NCI-H2081 treated with DMSO at 0.1 percent for 48 hours (cell line): ENCODE measurements at places on chromosomes 7 and 10.

DNA sequence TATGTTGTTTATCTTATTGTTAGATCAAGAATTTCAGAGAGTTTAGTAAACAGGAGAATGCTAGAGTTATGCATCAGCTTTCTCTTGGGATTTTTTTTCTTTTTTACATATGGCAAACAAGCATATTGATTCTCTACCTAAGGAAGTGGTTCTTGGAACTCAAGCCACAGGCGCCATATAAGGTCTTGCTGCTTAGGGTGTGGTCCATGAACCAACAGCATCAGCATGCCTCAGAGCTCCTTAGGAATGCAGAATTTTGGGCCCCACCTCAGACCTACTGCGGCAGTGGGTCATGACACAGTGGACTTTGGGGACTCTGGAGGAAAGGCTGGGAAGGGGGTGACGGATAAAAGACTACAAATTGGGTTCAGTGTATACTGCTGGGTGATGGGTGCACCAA, 230.8 kb downstream of the SKAP2 start:
- no peak for DNase-seq

DNA sequence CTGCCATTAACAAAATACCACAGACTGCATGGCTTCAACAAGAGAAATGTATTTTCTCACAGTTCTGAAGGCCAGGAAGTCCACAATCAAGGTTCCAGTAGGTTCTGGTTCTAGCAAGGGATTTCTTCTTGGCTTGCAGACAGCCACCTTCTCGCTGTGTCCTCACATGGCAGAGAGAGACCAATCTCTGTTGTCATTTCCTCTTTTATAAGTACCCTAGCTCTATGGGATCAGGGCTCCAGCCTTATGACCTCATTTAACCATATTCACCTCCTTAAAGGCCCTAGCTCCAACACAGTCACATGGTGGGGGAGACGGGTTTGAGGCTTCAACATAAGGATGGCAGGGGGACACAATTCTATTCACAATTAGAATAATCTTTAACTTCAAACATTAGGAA, 23.6 kb downstream of the ABI1 start:
- DNase-seq, result no peak

- DNase-seq, result no peak
These were observed 90.1 kb downstream of the GRM3 start for GRCh38 chr7:86733783-86734182.

GRCh38 chr10:125116652-125117310, 43.6 kb downstream of the CTBP2 start:
- no peak for DNase-seq

DNA sequence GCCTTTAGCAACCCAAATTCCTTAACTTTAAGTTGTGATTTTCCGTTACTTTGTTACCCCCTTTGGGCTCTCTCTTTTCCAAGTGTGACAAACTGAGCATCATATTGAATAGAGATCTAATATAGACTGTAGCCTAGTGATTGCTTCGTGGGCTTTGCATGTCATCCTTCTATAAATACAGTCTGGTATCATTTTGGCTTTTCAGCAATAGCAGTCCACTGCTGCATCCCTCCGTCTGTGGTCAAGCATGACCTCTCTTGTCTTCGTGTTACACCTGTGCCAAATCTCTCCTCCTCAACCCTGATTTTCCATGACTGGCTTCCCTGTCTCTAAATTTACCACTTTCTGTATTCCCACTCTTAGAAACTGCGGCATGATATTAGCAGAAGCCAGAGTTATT, 53.8 kb upstream of the AGK start:
- no peak for DNase-seq

DNA sequence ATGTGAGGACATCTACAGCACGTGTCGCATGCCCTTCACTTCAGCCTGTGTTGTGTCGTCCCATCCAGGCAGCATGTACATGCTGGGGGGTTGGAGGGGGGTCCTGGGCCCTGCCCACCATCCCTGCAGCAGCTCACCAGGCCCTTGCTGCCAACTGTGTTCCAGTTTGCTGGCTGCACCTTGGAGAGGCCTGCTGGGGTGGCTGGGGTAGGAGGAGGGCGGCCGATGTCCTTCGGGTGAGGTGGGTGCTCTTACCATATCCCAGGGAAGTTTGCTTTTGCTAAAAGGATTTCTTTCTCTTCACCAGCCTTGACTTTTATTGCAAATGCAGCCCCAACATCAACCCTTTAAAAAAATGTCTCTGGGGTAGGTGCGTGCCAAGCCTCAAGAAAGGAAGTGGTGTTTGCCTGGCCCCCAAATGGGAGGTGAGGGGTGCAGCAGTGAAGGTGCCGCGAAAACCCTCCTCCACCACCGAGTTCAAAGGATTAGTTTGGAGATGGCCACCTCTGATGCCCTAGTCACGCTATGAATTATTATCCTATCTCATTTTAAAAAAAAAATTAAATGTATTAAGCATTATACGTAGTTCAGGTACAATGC, 165.8 kb upstream of the KLF6 start:
- DNase-seq, result no peak

GRCh38 chr10:117934477-117934876, 112.3 kb downstream of the RAB11FIP2 start:
- DNase-seq, result no peak

- no peak for DNase-seq
These were observed 12.1 kb downstream of the TMEM236 start for GRCh38 chr10:17764142-17764541.

GRCh38 chr7:122423591-122423990, 119.0 kb upstream of the FEZF1 start:
- no peak for DNase-seq

GRCh38 chr7:27030393-27031050, 65.3 kb downstream of the HOXA1 start:
- no peak for DNase-seq

DNA sequence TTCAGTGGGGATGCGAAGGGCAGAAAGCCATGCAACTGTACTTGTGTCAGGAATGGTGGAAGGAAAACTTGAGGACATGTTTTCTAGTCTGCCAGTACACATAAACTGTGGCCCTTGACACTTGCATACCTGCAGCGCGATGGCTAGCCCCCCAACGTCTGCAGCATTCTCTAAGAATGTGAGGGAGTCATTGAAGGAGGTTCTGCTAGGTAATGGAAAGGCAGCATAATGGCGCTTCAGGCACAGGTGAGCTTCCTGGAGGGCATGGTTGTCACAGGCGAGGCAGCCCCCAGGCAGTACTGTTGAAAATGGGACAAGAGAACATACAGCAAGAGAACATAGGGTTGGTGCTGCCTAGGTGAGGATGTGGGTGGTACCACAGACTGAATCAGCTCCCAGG, 3.5 kb downstream of the LLCFC1 start:
- no peak for DNase-seq

- no peak for DNase-seq
These were observed 24.7 kb downstream of the AFAP1L2 start for GRCh38 chr10:114379631-114380041.

DNA sequence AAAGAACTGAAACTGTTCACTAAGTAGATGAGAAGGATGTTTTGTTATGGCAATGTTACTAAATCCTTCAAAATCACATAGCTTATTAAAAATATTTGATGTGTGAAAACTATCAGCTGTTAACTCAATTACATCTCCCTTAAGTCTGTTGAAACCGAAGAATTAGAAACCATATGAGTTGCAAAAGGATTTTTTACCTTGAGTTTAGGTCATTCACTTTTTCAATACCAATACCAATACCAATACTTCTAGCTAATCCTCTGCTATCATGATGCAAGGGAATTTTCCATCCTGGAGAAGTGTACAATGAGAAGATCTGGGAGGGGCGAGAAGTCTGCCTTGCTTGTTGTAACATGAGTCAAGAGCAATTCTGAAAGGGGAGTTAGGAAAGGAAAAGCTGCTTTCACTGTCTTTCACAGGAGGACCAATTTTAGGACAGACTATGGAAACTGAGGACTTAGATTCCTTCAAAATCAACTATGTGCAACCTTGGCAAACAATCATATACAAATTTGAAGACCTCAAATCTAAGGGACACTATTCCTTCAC, 199.7 kb downstream of the IMMP2L start:
- no peak for DNase-seq

- no peak for DNase-seq
These were observed 9.0 kb upstream of the RHBDD2 start for GRCh38 chr7:75869776-75870379.

- no peak for DNase-seq
These were observed 9.0 kb downstream of the PPP1R17 start for GRCh38 chr7:31695859-31696614.

DNA sequence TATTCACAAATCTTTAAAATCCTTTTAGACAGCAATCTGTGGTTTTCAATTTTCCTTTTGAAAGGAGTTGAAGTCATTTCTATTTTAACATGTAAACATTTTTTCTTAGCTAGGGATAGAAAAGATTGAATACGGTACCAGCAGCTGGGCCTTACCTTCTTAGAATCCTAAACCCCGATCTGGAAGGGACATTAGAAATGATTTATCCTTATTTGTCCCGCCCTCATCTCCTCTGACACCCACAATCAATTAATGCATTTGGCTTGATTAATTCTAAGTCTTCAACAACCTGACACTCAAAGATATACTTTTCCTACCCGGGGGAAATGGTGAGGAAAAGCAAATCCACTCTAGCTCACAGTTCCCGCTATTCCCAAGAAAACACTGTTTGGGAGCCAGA, 100.4 kb downstream of the SORCS1 start:
- no peak for DNase-seq

DNA sequence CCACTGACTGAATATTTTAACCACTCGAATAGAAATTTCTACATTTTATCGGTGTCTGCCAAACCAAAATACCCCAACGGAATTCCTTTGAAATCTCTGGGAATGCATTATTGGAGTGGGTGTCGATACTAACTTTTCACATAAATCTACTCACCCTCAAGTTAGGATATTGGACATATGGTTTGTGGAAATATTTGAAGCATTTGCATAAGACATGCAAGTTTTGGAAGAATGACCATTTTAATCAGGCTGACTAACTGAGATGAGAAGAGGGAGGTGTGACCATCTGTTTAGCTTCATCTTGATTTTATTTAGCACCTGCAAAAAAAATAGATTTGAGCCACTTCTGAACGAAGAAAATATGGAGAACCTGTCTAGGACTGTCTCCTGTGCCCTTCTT, 61.2 kb downstream of the KLF6 start:
- no peak for DNase-seq

- no peak for DNase-seq
These were observed 15.1 kb upstream of the ATE1 start for GRCh38 chr10:121942749-121943416.

- no peak for DNase-seq
These were observed 81.5 kb upstream of the LRRTM3 start for GRCh38 chr10:66844176-66844942.

DNA sequence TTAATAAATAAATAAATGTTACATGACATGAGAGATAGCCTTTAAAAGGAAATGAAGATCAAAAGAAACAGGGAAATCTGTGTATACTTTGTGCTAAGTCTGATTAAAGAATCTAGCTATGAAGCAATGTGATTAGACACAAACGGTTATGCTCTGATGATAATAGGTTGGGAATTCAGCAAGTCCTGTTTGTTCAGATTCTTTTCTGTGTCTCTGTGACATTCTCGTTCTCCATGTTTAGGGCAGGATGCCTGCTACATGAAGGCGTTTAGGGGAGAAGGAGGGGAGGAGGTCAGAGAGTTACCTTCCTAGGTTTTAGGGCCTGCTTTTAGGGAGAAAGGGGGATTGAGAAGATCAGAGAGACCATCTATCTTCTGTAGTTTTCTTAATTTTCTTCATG, 555.3 kb downstream of the DNAJB9 start:
- no peak for DNase-seq

DNA sequence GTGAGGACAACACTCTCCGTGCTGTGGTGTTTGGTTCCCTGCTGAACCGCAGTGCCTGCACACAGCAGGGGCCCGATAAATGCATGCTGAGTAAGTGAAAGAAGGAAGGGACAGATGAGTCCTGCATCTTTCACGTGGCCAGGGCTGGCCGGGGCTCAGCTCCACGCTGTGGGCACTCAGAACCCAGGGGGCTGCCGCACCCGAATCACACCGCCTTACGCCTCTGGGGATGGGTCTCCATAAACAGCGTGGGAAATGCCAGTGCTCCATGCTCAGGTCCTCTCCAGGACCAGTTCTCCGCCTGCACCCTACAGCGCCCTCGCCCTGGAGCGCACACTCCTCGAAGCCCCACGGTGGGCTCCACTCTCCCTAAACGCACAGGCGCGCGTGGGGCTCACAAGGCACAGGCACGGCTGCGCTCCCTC, 38.1 kb downstream of the RASGEF1A start:
- no peak for DNase-seq

- DNase-seq, result no peak
These were observed 25.2 kb downstream of the IRF5 start for GRCh38 chr7:128962899-128963298.

DNA sequence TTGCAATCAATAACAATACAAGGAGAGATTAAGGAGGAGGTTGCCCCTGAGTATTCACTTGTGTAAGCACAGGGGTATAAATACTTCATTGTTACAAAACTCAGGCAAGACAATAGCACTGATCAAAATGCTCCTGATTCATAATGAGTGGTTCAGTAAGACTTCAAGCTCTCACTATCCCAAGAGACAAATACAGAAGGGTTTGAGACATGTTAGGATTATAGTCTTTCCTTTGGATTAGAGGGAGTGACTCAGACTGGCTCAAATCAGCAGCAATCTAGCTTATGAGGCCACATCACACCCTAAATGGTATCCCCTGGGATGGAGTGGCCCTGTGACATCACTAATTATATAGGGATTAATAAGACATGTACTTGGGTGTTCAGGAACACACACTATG, 167.2 kb upstream of the HGF start:
- no peak for DNase-seq

GRCh38 chr7:42292991-42293521, 56.0 kb upstream of the GLI3 start:
- DNase-seq, result no peak

DNA sequence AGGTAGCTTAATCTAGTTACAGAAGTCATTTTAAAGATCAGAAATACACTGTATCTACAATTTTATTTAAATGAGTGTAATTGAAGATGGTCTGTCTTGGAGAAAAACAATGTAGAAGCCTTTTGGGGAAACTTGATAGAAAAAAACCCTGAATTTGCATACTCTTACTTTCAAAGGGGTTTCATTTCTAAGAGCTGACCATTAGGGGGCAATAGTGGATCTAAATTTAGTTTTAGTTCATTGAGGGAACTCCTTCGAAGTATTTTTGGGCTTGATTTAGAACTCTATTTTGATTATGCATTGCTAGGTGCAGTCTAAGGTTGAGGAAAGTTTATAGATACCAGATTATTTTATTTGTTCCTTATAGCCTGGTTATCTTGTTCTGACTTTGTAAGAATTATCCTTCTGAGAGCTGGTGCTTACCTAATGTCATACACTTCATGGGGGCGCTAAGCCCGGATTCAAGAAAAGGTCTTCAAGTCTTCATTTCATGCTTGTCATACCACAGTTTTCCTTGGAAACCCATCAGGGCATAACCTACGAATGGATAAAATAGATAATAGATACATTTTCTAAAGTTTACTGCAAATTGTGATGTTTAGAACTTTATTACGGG, 69.1 kb upstream of the MXI1 start:
- no peak for DNase-seq

DNA sequence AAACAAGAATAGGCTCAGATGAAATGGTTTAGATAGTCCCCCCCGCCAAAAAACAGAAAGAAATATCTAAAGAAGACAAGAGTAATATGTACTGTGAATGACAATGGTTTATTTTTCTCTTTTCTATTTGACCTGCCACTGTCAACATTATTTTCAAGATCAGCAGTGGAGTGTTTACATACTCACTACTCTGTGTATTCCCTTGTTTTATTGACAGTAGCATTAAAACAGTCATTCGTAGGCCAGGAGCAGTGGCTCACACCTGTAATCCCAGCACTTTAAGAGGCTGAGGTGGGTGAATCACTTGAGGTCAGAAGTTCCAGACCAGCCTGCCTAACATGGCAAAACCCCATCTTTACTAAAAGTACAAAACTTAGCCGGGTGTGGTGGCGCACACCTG, 245.3 kb upstream of the SLC26A5 start:
- DNase-seq, result no peak
